ENCODE measurements at places on chromosomes 13 and 19.

- DNase-seq: no peak
Measured at GRCh38 chr13:111114362-111115060, 599 bp upstream of the ARHGEF7 start.

GRCh38 chr13:110628477-110628793 lies 13.1 kb downstream of the NAXD start:
- DNase-seq: no peak

DNA sequence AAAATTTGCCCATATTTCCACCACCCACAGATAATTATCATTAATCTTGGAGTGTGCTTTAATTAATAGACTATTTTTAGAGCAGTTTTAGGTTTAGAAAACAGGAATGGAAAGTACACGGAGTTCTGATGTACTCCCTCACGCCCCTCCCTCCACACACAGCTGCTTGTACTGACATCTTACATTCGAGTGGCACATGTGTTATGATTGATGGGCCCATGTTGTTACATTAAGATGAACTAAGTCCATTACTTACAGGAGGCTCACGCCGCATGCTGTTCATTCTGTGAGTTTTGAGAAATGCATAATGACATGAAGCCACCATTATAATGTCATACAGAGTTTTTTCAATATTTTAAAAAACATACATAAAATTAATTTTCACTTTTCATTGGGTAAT lies 1.2 kb upstream of the SPATA13 start:
- DNase-seq: no peak

GRCh38 chr19:19628501-19629134 lies 598 bp upstream of the LPAR2 start:
- DNase-seq: no peak

DNA sequence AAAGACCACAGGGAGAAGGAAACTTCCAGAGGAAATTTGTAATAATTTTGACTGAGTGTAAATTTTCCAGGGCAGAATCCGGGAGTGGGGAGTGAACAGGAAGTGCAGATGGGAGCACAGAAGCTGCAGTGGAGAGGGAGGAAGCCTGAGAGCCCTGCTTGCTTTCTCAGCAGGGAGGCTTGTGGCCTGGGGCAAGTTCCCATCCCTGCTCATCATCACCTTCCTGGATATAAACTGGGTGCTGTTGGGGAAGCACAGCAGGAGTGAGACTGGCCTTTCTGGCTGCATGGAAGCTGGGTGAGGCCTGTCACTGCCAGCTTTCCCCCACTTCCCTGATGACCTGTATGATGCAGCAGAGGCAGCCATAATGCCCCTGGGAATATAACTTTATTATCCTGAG lies 532.9 kb downstream of the SLITRK6 start:
- peak; percentile 12 for DNase-seq

DNA sequence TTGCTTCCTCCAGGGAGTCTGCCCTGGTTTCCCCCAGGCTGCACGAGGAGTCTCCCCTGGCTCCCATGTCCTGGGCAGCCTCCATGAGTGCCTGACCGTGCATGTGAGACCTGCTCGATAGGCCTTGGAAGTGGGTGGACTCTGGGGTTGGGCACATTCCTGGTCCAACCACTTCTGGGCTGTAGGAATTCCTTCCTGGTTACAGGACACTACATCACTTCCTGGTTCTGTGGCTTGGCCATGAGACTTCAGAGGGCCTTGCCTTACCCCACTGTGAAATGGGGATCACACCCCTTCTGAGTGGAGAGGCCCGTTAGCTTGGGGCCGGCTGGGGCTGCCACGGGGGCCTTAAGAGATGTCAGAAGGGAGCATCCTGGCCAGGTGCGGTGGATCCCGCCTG lies 4.0 kb upstream of the ZNF628 start:
- DNase-seq: peak; percentile 87

DNA sequence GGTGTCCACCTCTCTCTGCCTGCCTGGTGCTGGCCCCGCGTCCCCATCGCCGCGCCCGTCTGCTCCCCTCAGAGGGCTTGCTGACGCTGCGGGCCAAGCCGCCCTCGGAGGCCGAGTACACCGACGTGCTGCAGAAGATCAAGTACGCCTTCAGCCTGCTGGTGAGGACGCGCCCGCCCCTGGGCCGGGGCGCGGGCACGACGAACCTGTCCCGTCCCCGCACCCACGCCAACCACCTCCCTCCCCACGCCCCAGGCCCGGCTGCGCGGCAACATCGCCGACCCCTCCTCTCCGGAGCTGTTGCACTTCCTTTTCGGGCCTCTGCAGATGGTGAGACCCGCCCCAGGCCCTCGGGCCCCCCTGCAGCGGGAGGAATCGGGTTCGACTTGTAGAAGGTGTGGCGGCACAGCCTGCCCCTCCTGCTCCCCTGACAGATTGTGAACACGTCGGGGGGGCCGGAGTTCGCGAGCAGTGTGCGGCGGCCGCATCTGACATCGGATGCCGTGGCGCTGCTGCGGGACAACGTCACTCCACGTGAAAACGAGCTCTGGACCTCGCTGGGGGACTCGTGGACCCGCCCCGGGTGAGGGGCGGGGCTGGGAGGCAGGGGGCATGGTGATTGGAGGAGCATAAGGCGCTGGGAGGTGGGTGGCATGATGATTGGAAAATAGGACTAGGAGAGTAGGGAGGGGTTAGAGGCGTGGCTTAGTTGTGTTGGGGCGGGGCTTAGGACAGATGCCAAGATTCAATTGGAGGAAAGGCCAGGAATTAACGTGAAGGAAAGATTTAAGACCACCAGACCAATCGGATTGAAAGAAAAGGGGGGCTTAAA lies 6.6 kb downstream of the EPS8L1 start:
- DNase-seq: peak; percentile 56

- no peak for DNase-seq
Measured at GRCh38 chr13:80444240-80445015, 103.5 kb upstream of the SPRY2 start.

DNA sequence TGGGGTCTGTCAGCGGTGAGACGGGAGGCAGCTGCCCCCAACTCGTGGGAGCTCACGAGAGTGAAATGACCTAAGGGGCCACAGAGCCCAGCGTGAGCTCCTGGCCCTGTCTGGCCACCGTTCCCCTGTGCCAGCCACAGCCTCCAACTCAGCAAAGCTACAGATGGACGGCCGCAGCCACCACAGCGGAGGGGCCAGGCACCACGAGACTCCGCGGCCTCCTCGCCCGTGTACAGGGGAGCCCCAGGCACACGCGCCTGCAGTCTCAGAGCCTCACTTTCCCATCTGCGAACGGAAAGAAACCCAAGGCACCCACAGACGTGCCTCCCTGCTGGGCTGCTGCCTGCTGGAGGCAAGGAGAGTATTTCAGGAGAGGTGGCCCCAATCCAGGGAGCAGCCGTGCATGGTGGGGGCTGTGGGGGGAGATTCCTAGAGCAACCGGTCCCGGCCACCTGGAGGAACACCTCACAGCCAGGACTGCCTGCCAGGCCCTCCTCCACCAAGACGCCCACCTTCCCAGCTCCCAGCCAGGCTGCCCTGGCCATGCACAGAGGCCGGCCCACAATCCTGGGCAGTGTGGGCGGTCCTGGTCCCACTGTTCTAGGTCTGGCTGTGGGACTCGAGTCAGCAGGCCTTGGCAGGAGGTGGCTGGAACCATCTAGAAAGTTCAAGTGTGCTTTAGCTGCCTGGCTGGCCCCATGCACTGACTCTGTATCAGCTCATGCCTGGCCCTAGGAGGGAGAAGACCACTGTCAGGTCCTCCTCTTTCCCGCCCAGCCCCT lies 1.9 kb downstream of the MKNK2 start:
- no peak for DNase-seq

GRCh38 chr19:4583961-4584669 lies 24.6 kb upstream of the SEMA6B start:
- no peak for DNase-seq

DNA sequence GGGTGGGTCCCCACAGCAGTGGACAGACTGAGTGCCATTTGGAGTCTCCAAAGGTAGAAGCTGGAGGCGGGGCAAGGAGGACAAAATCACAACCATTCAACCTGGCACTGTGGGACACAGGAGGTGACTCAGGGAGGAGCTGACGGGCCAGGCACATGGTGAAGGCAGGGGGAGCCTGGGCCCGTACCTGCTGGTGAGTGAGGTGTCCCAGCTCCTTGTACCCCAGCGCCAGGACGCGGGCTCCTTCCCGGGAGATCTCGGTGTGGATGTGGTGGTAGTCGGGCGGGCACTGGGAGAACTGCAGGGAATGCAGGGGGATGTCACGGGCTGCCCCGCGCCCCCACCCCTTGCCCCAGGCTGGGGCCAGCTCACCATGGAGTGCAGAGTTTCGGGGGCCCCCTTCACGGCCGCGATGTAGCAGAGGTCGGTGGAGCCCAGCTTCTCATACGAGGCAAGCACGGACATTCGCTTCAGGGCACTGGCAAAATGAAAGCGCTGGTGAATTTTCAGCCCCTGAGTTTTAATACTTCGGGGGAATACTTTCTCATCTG lies 9.8 kb downstream of the ATP13A1 start:
- no peak for DNase-seq

DNA sequence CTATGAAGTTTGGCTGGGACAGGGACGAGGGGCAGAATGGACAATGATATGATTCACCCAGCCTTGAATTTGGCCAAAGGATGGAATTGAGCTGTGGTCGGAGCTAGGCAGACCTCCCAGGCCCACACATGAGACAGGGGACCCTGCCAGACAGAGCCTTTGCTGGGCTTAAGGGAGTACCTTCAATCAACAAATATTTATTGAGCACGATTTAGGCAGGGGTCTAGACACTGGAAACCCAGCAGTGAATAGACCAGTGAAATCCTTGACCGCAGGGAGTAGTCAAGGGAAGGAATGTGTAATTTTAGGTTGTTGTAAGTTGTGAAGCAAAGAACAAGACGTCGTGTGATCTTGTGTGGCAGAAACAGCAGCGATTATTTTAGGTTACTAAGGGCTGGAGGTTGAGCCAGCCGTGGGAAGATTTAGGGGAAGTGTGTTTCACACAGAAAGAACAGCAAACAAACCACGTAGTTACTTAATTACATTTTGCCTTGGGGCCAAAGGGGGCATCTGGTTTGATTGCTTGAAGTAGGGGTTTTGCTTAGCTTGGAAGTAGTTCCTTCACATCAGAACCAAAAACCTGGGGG lies 16.9 kb upstream of the AP1M2 start:
- no peak for DNase-seq

GRCh38 chr19:37692956-37693620 lies 26.5 kb downstream of the ZNF607 start:
- DNase-seq: no peak

GRCh38 chr13:58254943-58255342 lies 623.4 kb downstream of the PCDH17 start:
- no peak for DNase-seq

- DNase-seq: no peak
Measured at GRCh38 chr13:48535766-48536165, 2.9 kb upstream of the RCBTB2 start.

DNA sequence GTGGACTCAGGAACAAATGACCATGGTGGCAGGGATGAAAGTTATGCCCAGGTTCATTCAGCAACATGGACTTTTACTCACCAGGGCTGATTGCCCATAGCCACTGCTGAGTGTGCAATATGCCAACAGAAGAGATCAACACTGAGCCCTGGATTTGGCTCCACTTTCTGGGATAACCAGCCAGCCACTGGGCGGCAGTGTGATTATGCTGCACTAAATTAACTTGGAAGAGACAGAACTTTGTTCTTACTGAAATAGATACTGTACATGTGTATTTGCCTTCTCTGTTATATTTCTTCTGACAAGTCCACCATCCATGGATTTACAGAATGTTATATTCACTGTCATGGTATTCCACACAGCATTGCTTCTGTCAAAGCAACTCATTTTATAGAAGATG lies 257.4 kb downstream of the TDRD3 start:
- DNase-seq: peak; percentile 34

Data from MG63 (cell line).